ENCODE measurements at places on chromosomes 2 and 18.

DNA sequence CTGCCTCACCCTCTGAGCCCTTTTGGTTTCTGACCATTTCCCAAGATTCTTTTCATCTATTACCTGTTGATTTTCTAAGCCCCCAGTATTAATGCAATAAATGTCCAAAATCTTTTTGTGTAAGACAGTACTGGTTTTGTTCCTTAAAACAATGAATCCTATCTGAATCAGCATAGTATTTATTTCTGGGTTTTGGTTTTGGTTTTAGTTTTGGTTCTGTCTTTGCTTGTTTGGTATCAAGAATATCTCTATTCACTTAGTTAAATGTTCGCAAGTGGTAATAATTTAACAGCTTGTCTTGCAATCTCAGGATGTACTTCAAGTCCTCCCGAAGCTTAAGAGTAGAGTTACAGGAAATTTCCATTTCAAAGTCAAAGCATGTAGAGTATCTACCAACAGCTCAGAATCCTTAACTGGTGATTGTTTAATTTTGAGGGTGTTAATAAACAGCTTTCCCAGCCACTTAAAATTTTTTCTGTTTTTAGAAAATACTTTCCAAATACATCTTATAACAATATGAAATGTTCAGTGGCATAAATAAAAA is 67.7 kb upstream of the NEDD4L start:
- no peak for DNase-seq

- no peak for DNase-seq
Observed at GRCh38 chr2:18998491-18998890, 359.9 kb downstream of the OSR1 start.

DNA sequence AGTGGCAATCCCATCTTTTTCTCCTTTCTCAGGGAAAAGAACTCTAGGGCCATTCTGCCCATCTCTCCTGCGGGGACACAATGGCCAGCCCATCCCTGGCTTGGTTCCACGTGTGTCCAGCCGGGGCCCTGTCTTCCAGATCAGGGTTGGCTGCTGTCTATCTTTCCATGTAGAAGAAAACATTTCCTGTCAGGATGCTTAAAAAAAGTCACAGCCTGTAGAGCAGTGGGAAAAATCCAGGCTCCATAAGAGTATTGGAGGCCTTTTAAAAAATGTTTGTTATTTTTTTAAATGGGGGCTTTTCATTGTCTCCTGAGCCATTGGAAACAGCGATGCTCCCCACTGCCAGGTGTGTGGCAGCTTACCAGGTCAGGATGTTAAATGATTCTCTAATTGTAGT is 105.6 kb downstream of the TGFA start:
- no peak for DNase-seq

DNA sequence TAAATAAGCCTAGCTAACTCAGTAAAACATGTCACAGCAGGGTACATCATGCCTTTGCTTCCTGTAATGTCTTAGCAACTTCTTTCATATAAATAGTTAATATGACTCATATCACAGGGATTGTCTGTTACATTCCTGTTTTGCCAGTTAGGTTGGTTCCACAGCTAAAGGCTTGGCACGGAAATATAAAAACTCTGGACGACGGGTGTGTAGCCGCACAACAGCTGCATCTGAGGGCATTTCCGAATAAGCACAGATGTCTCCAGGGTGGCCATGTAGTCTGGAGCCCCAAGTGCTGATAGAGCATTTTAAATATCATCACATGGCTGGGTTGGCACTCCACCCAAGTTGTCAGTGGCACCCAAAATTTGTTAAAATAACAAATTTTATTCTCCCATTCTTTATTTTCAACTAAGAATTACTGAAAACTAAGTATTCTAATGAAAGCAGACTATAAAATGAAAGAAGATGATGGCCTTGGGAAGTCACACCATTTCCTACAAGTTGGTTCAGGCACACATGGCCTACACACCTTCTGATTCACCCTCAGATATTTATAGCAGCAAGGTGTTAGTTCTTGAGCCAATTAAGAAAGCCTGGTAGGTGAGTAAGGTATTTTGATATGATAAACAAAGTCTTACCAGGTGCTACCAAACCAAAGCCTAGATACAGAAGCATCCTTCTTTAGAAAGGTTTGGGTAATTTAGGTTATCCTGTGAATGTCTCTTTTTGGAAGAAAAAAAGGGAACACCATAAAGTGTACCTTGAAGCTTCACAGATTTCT is 61.8 kb upstream of the STK17B start:
- no peak for DNase-seq

DNA sequence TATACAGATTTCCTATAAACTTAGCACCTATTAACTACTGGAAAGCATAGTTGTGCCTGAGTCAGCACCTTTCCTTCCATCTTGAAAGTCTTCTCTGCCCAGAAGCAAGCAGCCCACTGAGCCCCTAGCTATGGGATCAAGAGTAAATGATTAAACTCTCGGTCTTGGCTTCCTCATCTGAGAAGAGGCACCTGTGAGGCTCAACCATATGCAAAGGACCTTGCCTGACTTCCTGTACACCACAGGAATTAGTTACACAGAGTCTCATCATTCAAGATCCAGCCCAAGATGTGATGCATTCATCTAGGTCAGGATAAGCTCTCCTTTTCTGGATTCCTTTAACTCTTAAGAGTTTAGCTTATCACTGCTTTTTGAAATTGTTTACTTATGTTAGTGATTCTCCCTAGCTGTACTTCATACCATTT is 96.0 kb downstream of the CDH2 start:
- DNase-seq = no peak

- no peak for DNase-seq
Observed at GRCh38 chr18:37604032-37604431, 38.4 kb upstream of the CELF4 start.

- DNase-seq = no peak
Observed at GRCh38 chr18:31643003-31643402, 41.4 kb downstream of the B4GALT6 start.

GRCh38 chr2:73896362-73897239 is 3.8 kb downstream of the ACTG2 start:
- no peak for DNase-seq
